GOT3 (cell line): ENCODE measurements at places on chromosomes 3 and 15.

DNA sequence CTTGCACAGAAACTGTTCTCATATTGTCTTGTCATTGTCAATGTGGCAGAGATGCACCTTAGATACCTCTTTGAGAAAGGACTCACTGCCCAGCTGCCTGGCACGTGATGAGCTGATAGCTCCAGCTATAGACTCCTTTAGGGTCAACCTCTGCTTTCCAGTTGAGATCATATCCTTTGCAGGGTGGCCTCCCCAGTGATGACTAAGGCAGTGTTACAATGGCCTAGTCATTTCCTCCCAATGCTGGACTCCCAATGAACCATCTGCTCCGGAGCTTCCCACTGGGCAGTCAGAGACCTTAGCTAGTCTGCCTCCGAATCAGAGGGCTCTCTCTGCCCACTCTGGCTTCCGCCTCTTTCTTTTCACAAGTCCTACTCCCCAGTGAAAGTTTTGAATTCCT is 79.5 kb downstream of the CHRD start:
- DNase-seq = no peak

DNA sequence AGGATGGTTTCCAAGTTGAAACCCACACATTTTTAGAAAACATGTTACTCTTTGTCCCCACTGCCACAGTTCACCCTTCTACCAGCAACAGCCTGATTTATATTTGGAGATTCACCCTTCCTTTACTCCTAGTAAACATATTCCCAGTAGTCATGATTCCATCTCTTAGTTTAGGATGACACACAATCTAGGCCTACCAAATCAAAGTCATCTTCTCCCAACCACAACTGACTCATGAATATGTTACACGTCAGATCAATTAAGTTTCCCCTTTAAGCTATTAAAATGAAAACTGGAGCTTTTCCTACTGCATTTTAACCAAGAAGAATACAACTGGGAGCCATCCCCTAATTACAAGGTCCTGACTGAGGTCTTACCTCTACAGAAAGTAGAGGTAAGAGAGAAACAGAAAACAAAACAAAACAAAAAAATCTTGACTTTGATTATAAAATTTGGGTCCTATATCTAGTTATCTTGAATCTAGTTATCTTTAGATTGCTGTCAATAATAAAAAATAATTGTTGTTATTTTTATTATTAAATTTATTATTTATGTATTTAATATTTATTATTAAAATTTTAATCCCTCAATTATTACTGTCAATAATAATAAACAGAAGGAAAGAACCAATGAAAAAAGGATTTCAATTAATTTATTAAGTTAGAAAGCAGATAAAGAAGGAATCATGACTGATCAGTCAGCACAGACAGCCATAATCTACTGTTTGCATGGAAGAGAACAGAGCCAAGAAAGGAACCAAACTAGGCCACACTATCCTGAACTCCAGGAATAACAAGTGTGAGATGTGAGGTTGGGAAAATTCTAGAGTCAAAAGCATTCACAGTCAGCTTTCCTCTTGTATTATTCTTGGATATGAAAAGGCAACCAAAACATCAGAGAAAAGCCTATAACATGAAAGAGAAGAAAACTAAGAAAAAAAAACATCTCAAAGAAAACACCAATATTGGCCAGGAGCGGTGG is 12.5 kb downstream of the DPH6 start:
- no peak for DNase-seq

- DNase-seq = no peak
These were observed 118.4 kb downstream of the ADCY5 start for GRCh38 chr3:123330441-123330991.

DNA sequence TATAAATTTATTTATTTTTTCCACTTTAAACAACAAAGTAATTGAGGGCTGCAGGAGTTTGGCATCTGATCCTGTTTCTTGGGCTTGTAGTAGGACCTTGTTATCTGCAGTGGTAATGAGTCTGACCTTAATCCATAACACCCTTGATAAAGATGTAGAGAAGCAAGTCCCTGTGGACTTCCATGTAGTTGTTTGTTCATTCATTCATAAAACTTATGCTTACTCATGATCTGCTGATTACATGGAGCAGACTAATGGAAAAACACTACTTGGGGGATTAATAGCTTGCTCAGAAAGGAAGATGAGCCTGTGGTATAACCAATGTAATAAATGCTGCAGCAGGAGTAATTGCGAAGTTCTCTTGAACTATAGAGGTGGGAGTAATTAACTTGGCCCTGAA is 271.5 kb upstream of the TBL1XR1 start:
- no peak for DNase-seq

DNA sequence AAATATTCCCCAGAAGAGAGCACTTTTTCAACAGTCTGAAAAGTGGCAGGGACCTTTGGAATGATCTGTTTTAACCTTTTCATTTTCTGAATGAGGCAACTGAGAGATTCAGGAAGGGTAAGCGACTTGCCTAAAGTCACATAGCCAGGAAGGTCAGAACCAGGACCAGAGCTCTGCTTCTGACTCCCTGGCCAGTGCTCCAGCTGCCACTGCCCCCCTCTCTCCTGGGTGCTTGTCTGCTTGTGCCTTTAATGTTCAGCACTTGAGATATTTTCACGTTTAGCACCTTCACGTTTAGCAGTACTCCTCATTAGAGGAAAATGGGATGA is 68.3 kb downstream of the SMAD3 start:
- DNase-seq = no peak

GRCh38 chr15:51917493-51917892 is 54.1 kb downstream of the LEO1 start:
- no peak for DNase-seq

GRCh38 chr15:96326328-96327154 is 4.0 kb upstream of the NR2F2 start:
- DNase-seq = no peak

DNA sequence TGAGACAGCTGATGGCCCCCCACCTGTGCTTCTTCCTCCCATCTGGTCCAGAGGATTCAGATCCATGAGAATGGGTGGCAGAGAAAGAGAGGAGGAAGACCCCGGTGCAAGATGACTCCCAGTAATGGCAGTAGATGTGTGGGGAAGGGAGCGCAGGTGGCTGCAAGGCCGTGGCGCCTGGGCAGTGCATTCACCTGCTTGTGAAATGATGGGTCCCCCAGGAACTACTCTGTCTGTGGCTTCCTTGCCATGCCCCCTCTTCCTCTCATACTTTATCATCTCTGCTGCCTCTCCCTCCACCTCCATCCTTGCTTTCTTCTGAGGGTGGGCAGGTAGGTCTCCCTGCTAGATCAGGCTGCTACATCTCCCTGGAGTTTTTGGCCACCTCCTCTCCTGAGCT is 23.3 kb downstream of the ZNF710 start:
- no peak for DNase-seq

DNA sequence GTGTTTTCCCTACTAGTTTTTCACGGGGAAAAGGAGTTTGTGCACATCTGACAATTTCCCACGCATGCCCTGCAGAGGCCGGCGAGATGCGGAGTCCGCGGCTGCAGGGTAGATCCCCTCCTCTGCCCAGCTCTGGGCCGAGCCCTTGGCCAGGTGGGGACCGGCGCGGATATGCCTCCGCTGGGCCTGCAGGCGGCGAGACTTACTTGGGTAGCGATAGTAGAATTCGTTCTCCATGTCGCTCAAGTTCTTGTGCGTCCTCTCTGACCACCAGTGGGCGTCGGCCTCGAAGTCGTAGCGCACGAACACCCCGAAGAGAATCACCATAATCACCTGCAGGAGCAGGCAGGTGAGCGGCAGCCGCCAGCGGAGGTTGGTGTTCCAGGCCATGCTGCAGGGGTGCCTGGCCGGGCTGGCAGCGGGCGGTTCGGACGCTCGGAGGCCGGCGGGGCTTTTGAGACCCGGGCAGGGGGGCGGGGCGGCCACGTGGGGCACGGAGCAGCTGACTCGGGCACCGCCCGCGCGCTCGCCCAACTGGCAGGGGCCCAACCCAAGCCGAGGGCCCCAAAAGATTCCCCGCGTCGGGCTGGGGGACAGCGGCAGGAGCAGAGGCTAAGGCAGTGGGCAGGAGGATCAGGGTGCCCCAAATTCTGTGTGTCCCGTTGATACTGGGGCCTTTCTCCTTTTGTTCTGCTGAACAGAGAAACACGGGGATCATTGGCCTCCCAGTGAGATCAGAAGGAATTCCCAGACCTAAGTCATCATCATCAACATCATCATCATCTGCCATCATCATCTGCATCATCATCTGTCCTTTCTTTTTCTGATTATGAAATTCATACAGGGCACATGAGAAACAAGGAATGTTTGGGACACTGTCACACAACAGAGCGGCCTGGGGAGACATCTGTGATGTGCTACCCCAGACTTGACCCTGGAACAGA is at the start of gene RHCG:
Gene RHCG (minus strand): TSS at position 429 of the 944 bp plus-strand sequence. CDS start 39 bp downstream, at position 390.
- DNase-seq = no peak

GRCh38 chr15:89874926-89875564 is 18.7 kb downstream of the AP3S2 start:
- peak; percentile 14 for DNase-seq

GRCh38 chr15:81303244-81304225 is 20.4 kb downstream of the STARD5 start:
- DNase-seq = no peak

DNA sequence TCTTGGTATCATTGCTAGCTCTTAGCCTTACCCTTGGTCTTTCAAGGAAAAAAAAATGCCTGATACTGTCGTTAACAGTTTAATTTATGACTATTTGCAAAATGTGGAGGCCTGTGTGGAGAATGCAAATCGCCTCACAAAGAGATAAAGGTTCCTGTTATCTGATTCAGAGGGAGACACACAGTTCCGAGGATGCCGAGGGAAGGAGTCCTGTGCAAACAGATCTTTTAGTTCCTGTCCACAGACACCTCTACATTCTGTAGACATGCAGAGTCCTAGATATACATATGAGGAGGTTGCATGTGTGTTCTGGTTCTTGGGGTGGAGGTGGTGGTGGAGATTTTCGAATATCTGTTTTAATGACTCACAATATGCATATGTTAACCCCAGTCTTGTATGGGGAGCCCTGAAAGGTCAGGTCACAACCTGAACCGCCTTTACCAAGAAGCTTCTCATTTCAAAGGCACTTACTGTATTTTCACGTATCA is 5.7 kb downstream of the NR2F2 start:
- no peak for DNase-seq

DNA sequence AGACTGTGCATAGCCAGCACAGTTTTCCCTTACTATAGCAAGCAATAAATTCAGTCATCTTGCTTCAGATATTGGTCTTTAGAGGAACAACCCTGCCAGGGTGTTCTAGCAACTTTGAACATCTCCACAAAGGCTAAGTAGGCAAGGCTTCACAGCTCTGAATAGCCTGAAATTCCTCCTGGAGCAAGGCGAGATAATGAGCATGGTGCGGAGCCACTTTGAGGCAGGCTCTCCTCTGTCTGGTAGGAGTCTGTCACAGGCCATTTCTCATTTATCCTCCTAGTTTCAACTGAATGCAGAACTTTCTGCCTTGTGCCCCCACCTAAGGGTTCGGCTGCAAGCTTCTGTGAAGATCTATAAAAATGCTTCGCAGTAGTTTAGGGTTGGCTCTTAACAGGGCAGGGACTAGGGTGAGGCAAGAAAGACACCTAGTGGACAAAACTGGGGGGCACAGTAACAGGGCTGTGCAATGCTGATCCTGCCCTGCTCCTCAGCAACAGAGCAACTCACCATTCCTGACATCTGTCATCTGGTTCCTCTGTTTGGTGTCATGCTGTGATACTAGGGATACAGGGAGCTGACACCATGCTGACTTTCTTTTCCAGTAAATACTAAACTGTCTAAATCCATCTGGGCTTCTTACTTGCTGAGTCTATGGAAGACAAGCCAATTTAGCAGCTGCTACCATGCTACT is 16.6 kb upstream of the EHHADH start:
- no peak for DNase-seq

DNA sequence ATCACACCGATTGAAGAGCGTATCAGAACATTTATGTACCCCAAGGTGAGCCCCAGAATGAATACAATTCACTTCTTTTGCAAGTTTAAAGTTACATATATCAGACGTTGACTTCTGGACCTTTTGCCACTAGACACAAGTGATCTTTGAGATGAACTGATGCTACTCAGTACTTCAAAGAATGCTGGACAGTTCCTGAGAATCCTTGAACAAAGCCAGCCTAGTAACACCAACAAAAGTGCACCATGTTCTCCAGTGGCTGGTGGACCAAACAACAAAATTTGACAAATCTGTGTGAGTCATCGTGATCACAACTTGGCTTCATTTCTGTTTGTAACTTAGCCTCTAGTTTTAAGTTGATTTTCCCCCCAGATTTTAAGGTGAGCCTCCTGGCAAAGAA is 355.7 kb downstream of the SOX2 start:
- DNase-seq = no peak

- DNase-seq = no peak
These were observed 129.9 kb downstream of the LRRC3B start for GRCh38 chr3:26752466-26752865.

DNA sequence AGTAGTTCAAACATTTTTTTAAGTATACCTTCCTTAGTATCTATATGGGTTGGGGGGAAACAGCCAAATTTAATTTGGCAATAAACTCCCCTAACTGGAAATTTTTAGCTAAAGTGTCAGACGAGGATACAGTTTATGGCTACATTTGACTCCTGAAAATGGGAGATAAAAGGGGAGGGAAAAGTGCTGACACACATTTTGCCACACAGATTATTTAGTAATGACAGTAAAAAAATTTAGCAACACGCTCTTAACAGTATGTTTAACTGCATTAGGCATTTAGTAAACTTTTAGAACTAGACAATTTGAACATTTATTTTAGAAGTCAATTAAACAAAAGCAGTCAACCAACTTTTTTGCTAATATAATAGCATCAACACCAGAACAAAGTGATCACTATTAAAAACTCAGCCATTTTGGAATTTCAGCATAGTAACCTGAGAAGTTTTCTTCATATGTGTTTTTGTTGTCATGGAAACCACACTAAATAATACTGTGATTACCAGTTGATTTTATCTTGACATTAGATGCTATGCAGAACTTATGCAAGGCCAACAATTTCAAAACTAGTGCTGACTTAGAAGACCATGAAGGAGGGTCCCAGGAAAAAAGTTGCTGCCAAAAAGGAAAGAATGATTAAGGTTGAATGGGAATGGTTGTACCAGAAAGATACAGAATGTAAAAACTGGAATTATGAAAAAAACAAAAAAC is 47.0 kb upstream of the TFG start:
- DNase-seq = no peak

- DNase-seq = no peak
These were observed 64.6 kb downstream of the LYSMD4 start for GRCh38 chr15:99668533-99669182.

- DNase-seq = no peak
These were observed 603.6 kb downstream of the PLOD2 start for GRCh38 chr3:145557405-145557804.

DNA sequence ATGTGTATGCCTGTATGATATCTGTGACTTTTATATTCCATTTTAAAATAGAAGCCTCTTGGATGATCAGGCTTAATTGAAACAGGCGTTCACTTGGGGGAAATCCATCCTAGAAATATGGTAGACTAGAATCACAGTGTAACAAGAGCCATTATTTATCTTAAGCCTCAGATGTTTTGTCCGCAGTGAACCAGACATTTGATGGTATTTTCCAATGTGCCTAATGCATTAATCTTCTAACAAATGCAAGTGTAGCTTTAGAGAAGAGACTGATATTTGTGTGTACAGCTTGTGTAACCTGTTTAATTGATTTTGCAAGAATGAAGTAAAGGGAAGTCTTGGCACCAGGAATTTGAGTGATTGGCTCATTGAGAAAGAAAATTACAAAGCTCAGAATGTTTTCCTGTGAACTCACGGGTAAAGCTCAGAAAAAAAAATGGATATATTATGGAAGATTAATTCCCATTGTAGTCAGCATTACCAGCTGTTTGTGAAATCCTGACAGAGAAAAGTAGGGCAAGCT is 155.7 kb downstream of the SV2B start:
- no peak for DNase-seq

GRCh38 chr3:177281292-177282118 is 84.2 kb upstream of the TBL1XR1 start:
- DNase-seq = no peak
